ENCODE measurements at places on chromosomes 12 and 14. TPM values are rescaled to one million over a fixed set of nuclear protein-coding genes. Genes with fewer than 3 reads are reported as not detected.

DNA sequence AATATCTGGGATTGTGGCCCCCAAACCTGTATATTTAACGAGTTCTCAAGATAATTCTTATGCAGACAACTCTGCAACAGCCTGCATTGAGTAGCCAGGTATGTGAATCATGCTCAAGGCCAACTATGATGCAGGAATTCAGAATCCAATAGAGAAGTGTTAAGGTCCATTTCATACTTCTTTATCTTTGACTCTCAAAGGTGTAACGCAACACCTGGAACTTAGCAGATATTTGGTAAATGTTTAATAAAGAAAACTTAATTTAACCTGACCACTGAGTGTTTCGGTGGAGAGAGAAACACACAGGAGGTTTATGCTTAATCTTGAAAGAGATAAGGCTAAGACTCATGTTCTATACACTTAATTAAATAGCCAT, 156.5 kb upstream of the PLEKHG7 start:
- no peak for DNase-seq

DNA sequence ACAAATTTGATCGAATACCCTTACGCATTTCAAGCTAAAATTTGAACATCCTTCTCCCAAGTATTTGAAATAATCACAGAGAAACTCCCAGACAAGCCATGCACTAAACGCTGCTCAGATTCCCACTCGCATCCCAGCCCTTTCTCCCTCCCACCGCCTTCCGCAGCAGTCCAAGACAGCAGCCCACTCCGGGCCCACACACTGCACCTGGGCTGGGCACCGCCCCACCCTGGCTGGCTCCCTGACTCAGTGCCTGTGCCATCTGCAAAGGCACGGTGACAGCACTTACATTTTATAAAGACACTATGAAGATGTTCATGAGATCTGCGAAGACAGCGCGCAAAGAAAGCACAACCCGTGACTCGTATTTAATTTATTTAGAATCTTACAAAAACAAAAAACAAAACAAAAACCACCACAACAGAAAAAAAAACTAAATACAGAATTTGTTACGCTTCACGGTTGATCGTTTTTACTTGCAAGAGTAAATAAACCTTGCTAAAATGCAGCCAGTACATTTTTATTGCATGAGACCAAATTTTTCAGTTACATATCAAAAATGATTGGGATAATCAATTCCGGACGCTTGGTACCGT, 17.2 kb upstream of the CDK2AP1 start:
- no peak for DNase-seq

The MYF6 gene
- not detected for total RNA-seq

The TAS2R14 gene
- total RNA-seq = 0.97 TPM

The CCDC196 gene
- total RNA-seq = not detected

The CLEC12A gene
- total RNA-seq = 0.47 TPM

The ADCY6 gene
- total RNA-seq = not detected

The DHRS2 gene
- 3.5 TPM for total RNA-seq

All from activated CD8-positive, alpha-beta T cell treated with anti-CD3 and anti-CD28 coated beads for 36 hours (primary cell).